ENCODE measurements at places on chromosomes 3 and 15. TPM values are rescaled to one million over a fixed set of nuclear protein-coding genes. Genes with fewer than 3 reads are reported as not detected.

VPS8 gene
- 62.2 TPM for total RNA-seq

GRCh38 chr3:99878005-99878404 lies 60.3 kb downstream of the CMSS1 start:
- DNase-seq, result peak; percentile 36

GRCh38 chr15:58985443-58985842 lies 2.0 kb upstream of the RNF111 start:
- no peak for DNase-seq

KLF15 gene
- 2.3 TPM for total RNA-seq

DNA sequence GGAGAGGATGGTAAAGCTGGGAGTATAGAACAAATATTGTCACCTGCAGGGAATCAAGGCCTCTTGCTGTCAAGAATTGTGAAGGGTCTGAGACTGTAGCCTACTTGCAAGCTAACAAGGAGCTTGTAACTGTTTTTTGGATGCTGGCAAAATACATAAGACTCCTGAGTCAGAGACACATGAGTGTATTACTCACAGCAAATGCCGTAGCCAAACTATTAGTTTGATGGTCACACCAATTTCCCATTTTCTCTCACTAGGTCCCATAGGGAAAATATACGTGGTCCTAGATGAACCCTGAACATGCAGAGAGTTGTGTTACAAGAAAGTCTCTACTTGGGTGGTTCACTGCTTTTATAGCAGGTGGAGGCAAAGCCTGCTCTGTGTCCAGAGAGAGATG lies 44.7 kb upstream of the LIPC start:
- no peak for DNase-seq
